Spinal cord (tissue), 10 donors: ENCODE measurements at places on chromosomes 4 and X. TPM values are rescaled to one million over a fixed set of nuclear protein-coding genes. Genes with fewer than 3 reads are reported as not detected.

GABRG1 gene
- 26.6 TPM for total RNA-seq

DNA sequence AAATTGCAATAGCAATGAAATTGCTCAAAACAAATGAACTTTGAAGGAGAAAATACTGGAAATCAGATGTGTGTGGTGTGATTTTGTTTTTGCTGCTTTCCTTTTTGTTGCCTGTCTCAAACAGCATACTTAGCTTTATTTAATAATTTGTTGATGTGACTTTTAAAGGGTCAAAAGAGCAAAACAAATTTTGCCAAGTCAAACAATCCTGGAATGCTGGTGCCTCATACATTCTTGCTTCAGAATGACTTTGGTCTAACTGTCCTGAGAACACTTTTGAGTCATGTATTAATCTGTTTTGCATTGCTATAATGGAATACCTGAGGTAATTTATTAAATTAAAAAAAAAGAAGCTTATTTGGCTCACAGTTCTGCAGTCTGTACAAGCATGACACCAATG lies 3.4 kb downstream of the PF4V1 start:
- peaks cover 10% of the 10 kb centered on the region for H3K4me1 ChIP-seq
- peaks cover 3% of the 10 kb centered on the region for H3K27me3 ChIP-seq
- H3K36me3 ChIP-seq: no peaks in the 10 kb centered on the region

DNA sequence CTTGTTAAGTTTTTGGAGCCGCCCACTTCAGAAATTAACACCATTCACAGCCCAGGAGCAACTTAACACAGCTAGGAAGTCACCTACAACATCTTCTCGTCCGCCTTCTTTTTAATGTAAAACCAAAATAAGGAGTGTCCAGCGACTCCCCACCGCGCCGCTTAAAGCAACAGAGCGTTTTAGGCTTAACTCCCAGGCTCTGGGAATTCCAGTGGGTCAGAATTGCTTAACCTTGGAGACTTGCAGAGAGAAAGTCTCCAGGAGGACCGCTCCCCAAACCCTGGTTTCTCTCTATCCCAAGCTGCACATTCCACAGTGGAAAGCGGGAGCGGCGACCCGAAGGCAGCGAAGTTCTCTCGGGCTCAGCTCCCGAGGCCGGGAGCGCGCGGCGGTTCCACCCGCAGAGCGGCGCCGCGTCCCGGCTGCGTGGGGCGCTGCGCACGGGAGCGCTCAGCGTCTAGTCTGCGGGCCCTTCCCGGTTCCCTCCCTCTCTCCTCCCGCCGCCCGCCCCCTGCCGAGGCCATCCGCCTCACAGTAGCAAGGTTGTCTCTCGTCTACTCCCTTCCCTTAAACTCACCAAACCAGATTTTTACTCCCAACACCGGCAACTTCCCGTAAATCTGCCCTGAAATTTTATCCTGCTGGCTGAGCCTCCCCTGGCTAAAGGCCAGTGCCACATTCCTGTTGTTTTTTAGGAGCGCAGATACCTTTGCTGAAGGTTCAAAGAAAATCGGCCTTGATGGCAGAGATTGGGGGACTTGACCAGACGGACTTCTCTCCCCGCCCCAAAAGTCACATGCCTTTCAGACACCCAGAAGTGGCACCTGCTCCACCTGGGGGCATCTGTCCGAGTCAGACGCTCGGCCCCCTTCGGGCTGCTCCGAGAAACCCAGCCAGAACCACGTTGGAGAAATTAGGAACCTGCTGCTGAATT lies at the start of gene RBM47:
Gene RBM47 (minus strand): TSS at position 464 of the 934 bp plus-strand sequence. CDS start 190,971 bp downstream, outside the sequence.
- peak; percentile 17 for DNase-seq
- peaks cover 12% of the 10 kb centered on the region for H3K4me1 ChIP-seq
- peaks cover 27% of the 10 kb centered on the region for H3K27me3 ChIP-seq
- peak within 1 kb of the TSS; percentile 38 for H3K27ac ChIP-seq
- H3K4me3 ChIP-seq: peak within 1 kb of the TSS; percentile 30

DNA sequence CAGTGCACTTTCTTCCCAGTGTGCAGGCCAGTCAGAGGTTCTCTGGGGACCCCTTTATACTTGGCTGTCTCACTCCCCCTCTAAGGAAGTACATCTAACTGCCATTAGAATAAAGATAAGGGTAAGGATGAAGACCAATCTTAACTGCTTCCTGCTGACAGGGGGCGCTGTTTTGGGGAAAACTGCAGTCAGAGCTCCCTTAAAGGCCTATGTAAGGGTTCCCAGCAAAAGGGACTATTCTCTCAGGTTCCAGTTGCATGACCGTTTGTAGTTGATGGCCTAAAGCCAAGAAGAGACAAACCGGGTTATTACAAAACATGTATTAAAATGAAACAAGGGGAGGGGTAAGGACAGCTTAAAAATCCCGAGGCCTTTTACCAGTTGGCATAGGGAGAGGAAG lies 115.6 kb upstream of the SPIN4 start:
- H3K27me3 ChIP-seq: no peaks in the 10 kb centered on the region
- H3K36me3 ChIP-seq: no peaks in the 10 kb centered on the region
- DNase-seq: no peak

DNA sequence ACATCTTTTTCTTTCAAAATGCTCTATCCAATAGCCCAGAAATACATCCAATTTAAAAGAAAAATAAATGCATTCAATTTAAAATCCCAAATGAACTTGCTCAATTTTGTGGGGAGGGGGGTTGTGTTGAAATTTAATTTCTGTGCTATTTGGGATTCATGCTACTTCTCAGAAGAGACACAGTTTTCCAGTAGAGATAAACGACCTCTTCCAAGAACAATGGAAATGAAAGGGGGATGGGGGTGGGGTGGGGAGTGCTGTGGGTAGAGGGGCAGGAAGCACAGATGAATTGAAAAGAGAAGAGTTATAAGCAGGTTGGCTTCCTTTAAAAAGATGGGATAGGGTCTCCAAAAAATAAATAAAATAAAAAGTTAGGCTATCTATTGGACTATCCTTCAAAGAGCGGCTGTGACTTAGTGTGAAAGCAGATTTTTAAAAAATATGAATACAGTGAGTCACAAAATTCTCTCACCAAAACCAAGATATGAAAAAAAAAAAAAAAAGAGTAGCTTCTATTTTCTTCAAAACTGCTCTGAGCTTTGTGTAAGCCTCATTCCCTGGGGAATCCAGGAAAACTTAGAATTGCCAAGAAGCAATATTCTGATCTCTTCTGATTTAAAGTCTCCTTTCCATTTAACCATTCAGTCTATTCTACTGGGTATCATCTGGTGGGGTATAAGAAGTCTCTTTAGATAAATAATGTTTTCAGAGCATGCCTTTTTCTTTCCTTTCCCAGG lies 324.3 kb downstream of the PTTG2 start:
- peaks cover 5% of the 10 kb centered on the region for H3K27me3 ChIP-seq
- no peak for DNase-seq
- H3K4me3 ChIP-seq: no peak overlapping the region
- H3K4me1 ChIP-seq: no peaks in the 10 kb centered on the region

NSG1 gene
- total RNA-seq: 170 TPM

- H3K27ac ChIP-seq: no peak overlapping the region
- H3K4me1 ChIP-seq: no peaks in the 10 kb centered on the region
- no peak overlapping the region for H3K4me3 ChIP-seq
- H3K27me3 ChIP-seq: no peaks in the 10 kb centered on the region
- DNase-seq: no peak
Observed at GRCh38 chr4:189443341-189443740, 497.3 kb upstream of the FRG1 start.

TEC gene
- total RNA-seq: 2.6 TPM

- no peaks in the 10 kb centered on the region for H3K36me3 ChIP-seq
- no peak overlapping the region for H3K4me3 ChIP-seq
- no peaks in the 10 kb centered on the region for H3K27me3 ChIP-seq
- H3K4me1 ChIP-seq: no peaks in the 10 kb centered on the region
- no peak overlapping the region for H3K27ac ChIP-seq
- DNase-seq: no peak
Observed at GRCh38 chr4:73599182-73599581, 21.1 kb downstream of the RASSF6 start.

ZXDA gene
- total RNA-seq: 8.9 TPM

DNA sequence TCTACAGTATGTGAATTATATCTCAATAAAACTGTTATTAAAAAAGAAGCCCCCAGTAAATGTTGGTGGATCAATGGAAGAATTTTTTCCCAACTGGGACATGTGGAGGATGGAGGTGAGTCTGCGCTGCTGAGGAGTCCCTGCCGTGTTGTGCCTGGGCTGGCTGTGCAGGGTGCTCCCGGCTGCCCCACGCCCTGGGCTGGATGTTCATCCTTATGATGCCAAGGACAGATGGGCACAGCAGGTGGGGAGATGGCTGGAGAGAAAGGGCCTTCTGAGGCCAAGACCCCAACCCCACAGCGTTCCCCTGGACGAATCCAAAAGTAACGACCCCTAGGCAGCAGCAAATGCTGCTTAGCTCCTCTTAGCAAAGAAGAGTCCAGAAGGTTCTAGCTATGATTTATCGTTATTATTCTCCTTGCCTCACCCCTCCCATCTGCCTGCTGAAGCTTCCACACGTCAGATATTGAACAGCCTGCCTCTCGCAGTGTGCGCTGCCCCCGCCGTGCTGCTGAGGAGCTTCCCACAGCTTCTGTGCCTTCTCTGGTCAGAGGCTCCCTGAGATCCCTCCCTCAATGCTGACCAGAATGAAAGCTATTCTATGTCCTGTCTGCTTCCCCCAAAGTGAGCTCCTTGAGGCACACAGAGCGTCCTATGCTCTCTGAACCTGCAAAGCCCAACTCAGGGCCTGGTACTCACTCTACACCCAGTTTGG lies 26.5 kb downstream of the HMX1 start:
- H3K4me1 ChIP-seq: no peaks in the 10 kb centered on the region
- no peaks in the 10 kb centered on the region for H3K36me3 ChIP-seq
- peaks cover 18% of the 10 kb centered on the region for H3K27me3 ChIP-seq
